ENCODE measurements at places on chromosomes 12 and 14. TPM values are rescaled to one million over a fixed set of nuclear protein-coding genes. Genes with fewer than 3 reads are reported as not detected.

Gene FOXN4
- not detected for total RNA-seq

Gene VWF
- 189 TPM for total RNA-seq

Gene NUP107
- total RNA-seq: 12.6 TPM

Gene ITFG2
- 13.7 TPM for total RNA-seq

Gene TGM1
- total RNA-seq: 36.9 TPM

Gene P2RX2
- not detected for total RNA-seq

Gene RASAL1
- total RNA-seq: not detected

Gene PSMC6
- 60.1 TPM for total RNA-seq

Gene AMDHD1
- 0.63 TPM for total RNA-seq

Gene DHH
- 0.56 TPM for total RNA-seq

GRCh38 chr14:73771848-73772638, 57.9 kb upstream of the PNMA1 start:
- DNase-seq: no peak

- no peak for DNase-seq
These were observed 8.1 kb downstream of the SHMT2 start for GRCh38 chr12:57237596-57237931.

DNA sequence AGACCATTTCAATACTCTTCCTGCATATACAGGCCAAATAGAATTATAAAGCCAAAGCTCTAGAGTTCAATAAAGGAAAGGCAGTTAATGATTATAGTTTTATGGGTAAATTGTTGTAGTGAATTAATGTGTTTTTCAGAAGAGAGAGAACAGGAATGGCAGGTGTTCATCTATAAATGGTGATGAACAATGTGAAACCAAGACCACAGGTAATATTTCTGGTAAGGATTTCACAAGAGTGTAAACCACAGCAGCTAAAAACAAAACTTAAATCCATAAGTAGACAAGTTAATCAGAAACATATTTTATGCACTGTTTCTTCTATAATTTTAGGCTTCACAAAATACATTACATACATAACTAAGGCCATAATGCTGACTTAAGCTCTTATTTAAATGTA, 204.4 kb downstream of the SYT1 start:
- DNase-seq: no peak

DNA sequence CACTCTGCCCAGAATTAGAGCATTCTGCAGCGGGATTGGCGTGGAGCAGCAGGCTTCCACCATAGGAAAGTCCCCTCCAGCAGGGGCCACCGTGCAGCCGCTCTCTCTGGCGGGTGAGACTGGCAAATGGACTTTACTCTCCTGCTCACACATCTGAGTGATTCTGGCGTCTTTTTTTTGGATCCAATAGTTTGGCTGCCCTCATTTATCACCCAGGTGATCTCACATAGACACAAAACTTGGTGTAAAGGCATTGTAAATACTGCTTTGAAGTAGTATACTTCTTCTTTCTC, 130.3 kb downstream of the TGFB3 start:
- no peak for DNase-seq

GRCh38 chr14:31244626-31245025, 37.0 kb upstream of the HECTD1 start:
- no peak for DNase-seq

GRCh38 chr12:121089031-121089812, 43.5 kb upstream of the P2RX7 start:
- no peak for DNase-seq

- DNase-seq: no peak
These were observed 361.2 kb downstream of the CCER1 start for GRCh38 chr12:90593596-90594295.

- no peak for DNase-seq
These were observed 122.9 kb downstream of the PAX9 start for GRCh38 chr14:36784541-36784940.

- DNase-seq: no peak
These were observed 11.8 kb upstream of the NUAK1 start for GRCh38 chr12:106150555-106150954.

DNA sequence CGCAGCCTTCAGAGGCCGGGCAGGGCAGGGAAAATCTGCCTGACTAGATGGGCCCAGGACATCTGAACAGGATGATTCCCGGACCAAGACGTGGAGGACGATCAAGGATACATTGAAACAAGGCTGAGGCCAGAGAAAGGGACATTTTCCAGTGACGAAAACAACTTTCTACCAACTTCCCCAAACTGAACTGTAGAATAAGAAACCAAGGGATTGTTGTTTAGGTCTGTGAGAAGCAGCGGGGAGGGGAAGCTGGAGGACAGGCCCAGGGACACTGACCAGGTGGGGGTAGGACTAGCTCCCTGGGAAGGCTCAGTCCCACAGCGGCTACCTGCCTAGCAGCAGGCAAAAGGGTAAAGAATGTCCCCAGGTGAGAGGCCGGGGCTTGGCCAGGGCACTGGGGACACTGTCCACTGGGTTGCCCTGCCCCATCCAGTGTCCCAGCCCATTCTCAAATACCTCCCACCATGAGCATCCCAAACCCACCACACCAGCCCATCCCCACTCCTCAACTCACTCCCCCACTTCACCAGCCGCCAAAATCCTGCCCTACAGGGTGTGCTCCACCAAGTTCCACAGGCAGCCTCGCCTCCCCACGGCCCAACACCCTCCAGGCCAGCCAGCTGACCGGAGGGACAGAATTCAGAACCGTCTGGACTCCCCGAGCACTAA, 995 bp downstream of the TNFRSF1A start:
- no peak for DNase-seq

DNA sequence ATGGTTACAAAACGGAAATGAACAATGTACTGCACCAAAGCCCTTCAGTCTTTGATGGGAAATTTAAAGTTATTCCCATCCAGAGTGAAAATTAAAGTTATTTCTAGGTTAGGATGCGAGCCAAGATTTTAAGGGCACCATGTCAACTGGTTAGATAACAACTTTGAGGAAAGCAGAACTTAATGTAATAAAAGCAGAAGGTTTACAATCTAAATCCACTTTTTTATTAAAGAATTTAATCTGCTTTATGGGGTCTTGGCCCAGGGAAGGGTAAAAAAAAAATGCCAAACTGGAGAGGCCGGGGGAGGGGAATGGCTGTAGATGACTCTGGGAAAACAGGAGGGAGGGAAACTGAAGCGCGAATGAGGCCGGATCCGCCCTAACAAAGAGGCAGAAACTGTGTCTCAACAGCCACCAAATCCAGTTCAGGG, 108.2 kb upstream of the ATF7IP start:
- DNase-seq: no peak

GRCh38 chr14:61925043-61925442, 162.8 kb downstream of the SNAPC1 start:
- no peak for DNase-seq

- DNase-seq: no peak
These were observed 113.5 kb upstream of the VASH1 start for GRCh38 chr14:76647697-76648298.

DNA sequence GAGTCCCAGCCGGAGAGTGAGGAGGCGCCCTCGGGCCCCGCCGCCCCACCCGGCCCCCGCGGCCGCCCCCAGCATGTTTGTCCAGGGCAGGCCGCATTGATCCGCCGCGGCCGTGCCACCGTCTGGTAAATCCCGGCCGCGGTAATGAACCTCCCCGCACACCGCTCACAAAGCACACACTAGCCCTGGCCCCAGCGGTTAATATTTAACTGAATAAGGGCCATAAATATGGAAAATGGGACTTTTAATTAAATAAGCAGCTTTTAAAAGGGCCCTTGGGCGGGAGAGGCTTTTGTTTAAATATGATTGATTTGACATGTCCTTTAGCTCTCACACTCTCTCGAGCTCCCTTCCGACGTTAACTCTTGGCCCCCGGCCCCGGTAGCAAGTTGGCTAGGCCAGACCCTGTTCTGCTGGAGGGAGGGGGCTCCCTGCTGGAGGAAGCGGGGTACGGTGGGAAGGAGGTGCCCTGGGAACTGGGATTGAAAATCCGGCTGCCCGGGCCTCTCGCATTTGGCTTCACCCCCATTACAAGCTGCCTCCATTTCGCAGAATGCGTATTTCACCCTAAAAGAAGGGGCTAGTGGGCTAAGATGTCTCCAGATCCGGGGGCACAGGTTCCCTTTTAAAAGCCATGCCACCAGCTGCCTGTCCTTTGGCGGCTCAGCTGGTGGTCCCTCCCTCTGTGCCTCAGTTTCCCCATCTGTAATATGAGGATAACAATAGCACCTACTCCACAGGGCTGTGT, 199.8 kb downstream of the RBM19 start:
- DNase-seq: no peak

- DNase-seq: no peak
These were observed 100.1 kb downstream of the PPP1R12A start for GRCh38 chr12:79834712-79835376.

DNA sequence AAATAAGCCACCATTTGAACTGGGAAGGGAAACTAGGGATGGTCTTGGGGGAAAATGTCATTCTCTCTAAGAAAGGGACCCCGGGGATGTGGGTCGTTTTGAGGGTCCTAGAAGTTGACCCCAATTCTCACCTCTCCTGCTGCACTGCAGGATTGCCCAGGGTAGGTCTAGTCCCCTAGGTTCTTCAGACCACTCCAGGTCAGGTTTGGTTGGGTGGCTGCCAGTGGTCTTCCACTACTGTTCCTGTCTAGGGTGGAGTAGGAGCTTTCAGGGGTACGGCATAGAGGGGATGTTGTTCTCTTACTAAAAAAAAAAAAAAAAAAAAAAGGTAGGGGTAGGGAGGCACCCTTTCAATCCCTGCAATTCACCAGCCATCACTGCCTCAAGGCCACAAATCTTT, 7.3 kb downstream of the HOXC8 start:
- no peak for DNase-seq
